ENCODE measurements at places on chromosomes 2 and 18.
A peak's percentile ranks its signal among the peaks of the same experiment; 100 is the strongest.

- DNase-seq = peak; percentile 6
These were observed 463 bp downstream of the PPP1CB start for GRCh38 chr2:28751956-28752630.

DNA sequence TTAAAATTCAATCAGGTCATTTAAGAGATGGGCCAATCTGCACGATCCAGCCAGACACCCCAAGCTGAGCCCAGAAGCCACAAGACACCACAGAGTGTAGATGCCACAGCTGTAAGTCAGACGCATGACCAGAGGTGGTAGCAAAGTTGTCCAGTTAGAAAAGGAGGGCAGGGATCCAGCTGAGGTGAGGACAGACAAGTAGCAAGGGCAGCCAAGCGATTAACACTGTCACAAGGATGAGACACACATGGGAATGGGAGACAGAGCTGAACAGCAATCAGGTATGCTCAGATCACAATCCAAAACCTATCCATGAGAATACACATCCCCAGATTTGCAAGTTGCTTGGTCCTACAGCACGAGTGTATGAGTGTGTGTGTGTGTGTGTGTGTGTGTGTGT lies 143.4 kb upstream of the STK17B start:
- no peak for DNase-seq

GRCh38 chr2:38407111-38407682 lies 30.1 kb upstream of the ATL2 start:
- DNase-seq = no peak

- no peak for DNase-seq
These were observed 59.1 kb downstream of the TRABD2A start for GRCh38 chr2:84821806-84822205.

DNA sequence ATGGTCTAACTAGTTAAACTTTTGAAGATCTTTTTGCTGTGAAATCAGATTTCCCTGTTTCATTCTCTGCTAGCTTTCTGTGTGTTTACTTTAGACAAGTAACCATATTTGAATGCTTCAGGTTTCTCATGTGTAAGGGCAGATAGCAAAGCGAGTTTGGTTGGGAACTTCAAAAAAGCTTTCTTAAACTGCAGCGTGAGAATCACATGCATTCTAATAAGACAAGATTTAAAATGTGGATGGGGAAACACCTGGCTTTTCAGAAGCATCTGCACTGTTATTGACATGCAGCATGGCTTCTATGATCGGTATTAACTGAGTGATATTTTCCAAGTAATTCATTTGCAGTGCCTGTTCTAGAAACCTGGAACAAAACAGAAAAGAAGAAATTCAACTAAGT lies 119.3 kb downstream of the ABCA12 start:
- no peak for DNase-seq

DNA sequence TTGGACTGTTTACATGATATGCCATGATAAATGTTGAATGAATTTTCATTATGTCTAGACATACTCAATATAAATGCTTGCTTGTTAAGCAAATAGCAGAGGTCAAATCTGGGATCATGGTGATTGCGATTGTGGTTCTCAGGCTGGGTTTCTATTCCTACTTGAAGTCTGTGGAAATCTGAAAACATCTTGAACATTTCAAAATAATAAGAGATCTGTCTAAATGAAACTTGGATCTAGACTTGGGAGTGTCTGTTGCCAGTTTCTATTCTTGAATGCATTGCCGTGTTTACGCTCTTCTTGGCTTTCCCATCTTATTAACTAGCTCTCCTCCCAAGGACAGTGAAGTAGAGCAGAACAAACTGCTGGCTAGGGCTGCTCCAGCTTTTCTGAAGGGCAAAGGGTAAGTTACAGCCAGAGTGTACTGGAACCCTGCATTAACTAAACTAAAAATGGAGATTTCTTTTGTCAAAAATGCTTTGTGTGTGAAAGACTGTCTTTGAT lies 127.7 kb downstream of the DTNA start:
- DNase-seq = no peak

DNA sequence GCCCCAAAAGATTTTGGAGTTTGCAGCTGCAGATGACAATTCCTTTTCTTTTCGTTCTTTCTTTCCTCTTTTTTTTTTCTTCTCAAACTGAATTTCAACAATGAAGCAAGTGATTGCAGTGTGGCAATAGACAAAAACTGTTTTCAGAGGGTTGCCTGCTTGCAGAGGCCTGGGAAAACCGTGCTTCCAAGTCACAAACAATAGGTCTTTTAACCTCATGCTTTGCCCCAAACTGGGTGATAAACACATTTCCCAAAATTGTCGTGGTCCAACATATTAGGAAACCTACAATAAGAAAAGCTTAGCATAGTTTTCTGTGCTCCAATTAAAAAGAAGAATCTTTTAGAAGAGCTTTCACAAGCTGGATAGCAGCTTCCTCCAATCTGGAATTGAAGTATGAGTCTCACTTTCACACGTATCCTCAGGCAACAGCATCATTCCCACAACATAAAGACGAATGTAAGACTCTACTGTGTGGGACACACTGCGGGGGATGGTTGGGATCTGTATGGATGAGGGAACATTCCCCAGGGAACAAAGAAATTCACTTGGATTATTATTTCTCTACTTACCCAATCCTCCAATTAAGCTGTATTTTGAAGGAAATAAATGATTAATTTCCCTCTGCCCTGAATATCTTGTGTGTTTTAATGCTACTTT lies 656.1 kb downstream of the RNF144A start:
- DNase-seq = no peak

GRCh38 chr2:30382162-30382783 lies 64.8 kb upstream of the LCLAT1 start:
- no peak for DNase-seq

GRCh38 chr2:53210538-53210937 lies 557.1 kb upstream of the CHAC2 start:
- DNase-seq = no peak

- DNase-seq = no peak
These were observed 111.2 kb upstream of the CD226 start for GRCh38 chr18:70058916-70059315.

DNA sequence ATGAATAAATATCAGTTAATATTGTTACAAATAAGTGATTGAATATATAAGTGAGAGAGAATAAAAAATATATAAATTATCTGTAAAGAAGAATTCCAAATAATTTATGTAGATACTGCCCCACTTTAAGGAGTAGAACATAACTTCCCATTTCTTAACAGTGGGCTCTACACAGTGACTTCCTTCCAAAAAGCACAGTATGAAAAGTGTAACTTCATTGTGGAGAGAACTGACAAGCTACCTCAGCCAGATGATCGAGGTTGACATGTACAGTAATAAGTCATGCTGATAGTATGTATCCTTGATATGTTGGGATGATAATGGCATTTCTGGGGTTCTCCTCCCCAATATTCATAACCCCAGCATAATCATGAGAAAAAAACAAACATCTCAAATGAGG lies 191.9 kb upstream of the FN1 start:
- DNase-seq = no peak

DNA sequence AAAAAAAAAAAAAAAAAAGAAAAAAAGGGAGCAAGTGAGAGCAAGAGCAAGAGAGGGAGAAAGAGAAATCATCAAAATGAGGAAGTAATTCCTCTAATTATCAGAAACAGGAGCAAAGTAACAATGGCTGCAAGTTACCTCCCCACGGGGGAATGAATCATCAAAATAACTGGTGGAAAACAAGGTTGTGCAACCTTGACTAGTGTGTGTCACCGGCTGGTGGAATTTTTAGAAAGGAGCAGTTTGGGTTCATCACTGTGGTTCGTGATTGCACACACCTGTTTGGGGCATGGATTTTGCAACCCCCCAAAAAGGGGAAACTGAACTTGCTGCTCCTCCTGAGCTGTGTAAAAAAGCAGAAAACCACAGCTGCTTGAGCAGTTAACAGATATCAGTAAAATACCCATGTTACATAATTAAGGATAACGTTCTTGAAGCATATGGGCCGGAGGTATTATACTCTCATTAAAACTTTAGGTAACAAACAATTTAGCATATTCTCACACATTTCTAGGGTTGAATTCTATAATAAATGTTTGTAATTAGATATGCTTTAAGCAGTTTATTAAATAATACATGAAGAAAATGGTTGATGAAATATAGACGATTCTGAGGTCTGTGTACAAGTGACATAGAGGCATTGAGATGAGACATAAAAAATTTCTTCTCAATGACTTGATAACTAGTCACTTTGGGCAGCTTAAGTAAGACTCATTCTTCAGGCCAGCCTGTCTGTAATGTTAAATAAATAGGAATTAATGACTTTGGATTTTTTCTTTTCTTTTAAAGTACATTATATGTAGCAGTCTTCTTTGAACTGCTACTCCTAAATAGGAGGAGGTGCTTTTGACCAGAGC lies 184.2 kb upstream of the ZEB2 start:
- DNase-seq = no peak

DNA sequence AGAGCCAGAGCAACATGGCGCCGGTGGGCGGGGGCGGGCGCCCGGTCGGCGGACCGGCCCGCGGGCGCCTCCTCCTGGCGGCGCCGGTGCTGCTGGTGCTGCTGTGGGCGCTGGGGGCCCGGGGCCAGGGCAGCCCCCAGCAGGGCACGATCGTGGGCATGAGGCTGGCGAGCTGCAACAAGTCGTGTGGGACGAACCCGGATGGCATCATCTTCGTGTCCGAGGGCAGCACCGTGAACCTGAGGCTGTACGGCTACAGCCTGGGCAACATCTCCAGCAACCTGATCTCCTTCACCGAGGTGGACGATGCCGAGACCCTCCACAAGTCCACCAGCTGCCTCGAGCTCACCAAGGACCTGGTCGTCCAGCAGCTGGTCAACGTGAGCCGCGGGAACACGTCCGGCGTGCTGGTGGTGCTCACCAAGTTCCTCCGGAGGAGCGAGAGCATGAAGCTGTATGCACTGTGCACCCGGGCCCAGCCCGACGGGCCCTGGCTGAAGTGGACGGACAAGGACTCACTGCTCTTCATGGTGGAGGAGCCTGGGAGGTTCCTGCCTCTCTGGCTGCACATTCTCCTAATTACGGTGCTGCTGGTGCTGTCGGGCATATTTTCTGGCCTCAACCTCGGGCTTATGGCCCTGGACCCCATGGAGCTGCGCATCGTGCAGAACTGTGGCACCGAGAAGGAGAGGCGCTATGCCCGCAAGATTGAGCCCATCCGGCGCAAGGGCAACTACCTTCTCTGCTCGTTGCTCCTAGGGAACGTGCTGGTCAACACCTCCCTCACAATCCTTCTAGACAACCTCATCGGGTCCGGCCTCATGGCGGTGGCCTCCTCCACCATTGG lies 507 bp downstream of the CNNM4 start:
- DNase-seq = no peak

DNA sequence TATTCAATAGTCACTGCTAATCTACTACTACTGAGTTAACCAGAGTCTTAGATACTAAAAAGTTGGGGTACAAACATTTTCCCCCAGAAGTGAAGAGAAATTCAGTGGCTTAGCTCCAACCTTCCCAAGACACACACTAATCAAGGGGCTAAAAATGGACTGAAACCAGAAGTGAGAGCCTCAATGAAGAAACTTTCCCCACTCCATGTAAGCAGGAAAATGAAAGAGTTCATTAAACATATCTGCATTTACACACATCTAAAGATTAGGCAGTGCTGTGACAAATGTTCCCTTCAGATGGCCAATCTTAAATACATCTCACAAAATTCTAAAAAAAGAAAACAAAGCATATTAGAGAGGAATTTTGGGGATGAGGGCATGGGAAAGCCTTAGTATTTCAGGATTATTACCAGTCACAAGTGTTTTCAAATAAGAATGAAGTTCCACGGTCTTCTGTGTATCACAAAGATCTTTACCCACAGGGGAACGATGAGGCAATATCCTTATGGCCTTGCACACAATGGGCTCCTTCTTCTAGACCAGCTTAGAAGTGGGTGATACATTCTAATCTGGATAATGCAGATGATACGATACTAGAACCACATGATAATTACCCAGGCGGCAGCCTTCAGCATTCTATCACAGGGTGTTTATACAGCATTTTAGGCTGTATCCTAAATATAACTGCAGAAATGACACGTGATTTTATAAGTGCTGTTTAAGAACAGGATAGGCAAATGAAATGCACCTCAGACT lies 17.1 kb downstream of the ANKRD44 start:
- no peak for DNase-seq

DNA sequence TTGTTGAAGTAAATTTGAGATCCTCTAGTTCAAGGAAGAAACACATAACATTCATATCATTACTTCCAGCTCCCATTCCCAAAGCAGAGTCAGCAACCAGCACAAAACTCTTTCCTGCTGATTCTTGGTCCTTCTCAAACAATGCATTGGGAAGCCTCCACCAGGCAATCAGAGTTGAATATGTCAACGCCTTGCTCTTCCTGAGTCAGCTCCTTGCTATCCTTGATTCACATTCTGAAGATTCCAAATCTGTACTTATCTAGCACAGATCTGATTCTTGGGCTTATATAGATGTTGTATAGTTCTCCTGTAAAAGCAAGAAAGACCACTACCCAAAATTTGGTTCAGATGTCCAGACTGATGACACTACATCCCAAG lies 29.6 kb downstream of the CFAP210 start:
- no peak for DNase-seq

GRCh38 chr18:21112140-21112473 lies 494 bp upstream of the ROCK1 start:
- DNase-seq = peak; percentile 20

- no peak for DNase-seq
These were observed 415.9 kb downstream of the SLC4A3 start for GRCh38 chr2:220043155-220043989.

DNA sequence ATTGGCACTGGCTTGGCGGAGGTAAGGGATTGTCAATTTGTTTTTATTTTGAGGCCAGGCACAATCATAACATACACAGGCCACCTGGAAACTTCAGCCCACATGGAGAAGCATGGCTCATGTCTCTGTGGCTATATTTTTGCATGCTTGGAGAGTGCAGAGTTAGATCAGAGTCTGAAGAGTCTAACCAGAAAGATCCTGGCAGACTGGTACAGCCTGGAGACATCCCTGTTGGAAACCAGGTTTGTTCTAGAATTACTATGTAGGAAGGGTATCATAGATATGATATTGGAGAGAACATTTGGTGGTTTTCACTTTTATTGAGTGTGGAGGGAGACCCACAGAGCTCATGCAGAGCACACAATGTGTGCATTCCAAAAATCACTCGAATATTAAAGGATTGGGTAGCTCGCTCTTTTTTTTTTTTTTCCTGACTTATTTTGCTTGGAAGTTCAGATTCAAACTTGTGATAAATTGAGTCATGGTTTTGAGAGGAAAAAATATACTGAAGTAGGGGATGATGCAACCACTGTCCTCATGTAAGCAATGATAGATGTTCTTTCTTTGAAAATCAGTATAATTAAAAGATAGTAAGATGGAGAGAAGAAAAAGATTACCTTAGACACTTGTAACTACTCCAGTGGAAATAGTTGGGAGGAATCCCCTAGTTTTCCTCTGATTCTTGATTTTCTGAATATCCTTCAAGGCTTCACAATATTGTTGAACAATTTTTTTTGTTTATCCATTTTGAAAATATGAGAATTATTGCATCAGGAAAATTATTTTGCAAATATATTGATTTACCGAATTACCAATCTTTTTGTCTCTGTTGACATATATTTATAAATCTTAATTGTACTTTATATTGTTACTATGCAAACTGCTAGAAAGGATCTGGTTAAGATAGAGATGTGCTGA lies 185.7 kb upstream of the ZEB2 start:
- DNase-seq = no peak

- no peak for DNase-seq
These were observed 119.6 kb downstream of the SPOPL start for GRCh38 chr2:138621139-138621538.

- no peak for DNase-seq
These were observed 82.2 kb upstream of the KCTD1 start for GRCh38 chr18:26630596-26630995.

All from activated CD8-positive, alpha-beta memory T cell treated with anti-CD3 and anti-CD28 coated beads for 4 hours (primary cell).